LHCN-M2 (cell line): ENCODE measurements at places on chromosomes 5 and 9. TPM values are rescaled to one million over a fixed set of nuclear protein-coding genes. Genes with fewer than 3 reads are reported as not detected.
A peak's percentile ranks its signal among the peaks of the same experiment; 100 is the strongest.

GRCh38 chr5:179410291-179411160 lies 65.3 kb upstream of the ADAMTS2 start:
- no peak for DNase-seq

GRCh38 chr9:16755467-16756160 lies 114.9 kb downstream of the BNC2 start:
- DNase-seq = no peak

DNA sequence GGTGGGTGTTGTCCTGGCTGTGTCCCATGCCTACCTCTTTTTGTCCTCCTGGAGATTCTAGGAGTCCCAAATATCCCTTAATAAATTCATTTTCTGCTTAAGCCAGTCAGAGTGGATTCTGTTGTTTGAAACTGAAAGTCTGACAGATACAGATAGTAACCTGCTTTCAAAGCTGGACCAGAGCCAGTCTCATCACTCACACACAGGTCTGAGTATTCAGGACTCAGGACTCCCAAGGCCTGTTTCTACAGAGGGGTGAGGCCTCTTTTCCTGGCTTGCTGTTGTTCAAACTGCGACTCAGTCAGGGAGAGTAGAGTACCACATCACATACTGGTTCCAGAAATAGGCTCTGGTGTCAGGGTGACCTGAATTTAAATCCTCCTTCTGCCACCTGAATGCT lies 190.1 kb downstream of the PAX5 start:
- DNase-seq = no peak

DNA sequence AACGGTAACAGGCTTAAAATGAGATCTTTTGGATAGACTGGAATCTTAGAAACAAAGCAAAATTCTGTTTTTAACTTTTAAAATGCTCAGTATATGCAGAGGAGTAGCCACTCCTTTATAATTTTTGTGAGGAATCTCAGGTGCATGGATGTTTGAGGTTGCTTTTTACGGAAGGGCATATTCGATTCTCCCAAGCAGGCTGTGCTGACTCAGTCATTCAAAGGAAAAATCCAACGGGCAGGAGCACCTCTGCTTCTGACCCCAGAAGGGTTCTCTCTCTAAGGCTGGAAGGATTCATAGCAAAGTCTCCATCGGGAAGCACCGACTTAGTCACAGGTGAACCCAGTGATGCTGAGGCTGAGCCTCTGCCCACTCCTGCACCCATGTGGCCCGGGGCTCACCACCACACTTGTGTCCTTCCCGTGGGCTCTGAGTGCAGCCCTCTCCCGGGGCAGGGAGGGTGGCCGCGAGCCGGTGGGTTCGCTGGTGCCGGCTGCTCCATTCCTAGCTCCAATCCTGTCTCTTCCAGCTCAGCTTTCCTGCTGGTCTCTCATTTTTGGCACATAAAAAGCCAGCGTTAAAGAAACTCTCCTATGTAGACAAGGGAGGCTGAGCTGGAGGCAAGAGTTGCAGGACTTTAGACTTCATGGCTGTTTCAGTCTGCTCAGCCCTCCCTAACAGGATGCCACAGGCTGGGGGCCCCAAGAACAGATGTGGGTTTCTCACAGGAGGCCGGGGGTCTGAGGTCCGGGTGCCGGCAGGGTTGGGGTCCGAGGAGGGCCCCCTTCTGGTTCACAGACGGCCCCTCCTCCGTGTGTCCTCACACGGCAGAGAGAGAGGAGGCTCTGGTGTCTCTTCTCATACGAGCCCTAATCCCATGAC lies 135.6 kb upstream of the LPCAT1 start:
- DNase-seq = no peak

DNA sequence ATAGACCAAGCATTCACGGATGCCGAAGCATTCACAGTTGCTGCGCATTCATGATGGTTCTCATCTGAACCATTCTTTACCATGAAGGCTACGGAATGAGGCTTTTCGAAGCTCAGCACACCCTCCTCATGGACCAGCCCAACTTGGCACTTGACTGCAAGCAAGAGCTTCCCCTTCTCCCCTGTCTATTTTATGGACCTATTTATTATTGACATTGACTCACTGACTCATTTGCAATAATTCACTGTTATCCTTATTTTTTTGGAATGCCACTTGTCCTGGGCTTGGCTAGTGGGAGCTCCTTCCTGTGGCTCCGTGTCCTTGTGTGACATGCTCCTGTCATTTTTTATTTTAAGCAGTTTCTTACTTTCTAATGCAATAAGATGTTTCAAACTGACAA lies 51.5 kb upstream of the ICE1 start:
- DNase-seq = no peak

GRCh38 chr9:92669527-92669889 lies 423 bp downstream of the IPPK start:
- DNase-seq = peak; percentile 5

- DNase-seq = no peak
These were observed 31.2 kb upstream of the APC start for GRCh38 chr5:112706446-112707016.

- no peak for DNase-seq
These were observed 510.5 kb upstream of the TNC start for GRCh38 chr9:115628426-115628825.

GRCh38 chr9:115261656-115262081 lies 143.7 kb upstream of the TNC start:
- peak; percentile 68 for DNase-seq

- peak; percentile 97 for DNase-seq
These were observed 333.5 kb upstream of the ACTBL2 start for GRCh38 chr5:57816108-57816507.

DNA sequence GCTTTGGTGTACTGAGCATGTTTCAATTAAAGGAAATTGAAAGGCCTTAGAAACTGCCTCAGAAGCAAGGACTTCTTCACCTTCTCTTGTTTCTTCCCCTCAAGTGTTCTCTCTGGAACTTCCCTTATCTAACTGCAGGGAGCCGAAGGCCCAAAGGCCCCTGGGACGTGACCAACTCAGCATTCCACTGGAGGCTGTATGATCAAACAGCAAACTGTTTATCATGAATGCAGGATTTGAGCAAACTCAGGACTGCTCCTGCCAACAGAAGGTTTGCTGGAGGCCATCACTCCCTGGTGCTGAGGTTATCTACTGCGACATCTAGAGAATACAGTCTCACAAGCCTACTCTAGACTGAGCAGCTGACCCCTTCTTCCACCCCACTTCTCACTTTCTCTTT lies 4.8 kb upstream of the CDH10 start:
- DNase-seq = no peak

DNA sequence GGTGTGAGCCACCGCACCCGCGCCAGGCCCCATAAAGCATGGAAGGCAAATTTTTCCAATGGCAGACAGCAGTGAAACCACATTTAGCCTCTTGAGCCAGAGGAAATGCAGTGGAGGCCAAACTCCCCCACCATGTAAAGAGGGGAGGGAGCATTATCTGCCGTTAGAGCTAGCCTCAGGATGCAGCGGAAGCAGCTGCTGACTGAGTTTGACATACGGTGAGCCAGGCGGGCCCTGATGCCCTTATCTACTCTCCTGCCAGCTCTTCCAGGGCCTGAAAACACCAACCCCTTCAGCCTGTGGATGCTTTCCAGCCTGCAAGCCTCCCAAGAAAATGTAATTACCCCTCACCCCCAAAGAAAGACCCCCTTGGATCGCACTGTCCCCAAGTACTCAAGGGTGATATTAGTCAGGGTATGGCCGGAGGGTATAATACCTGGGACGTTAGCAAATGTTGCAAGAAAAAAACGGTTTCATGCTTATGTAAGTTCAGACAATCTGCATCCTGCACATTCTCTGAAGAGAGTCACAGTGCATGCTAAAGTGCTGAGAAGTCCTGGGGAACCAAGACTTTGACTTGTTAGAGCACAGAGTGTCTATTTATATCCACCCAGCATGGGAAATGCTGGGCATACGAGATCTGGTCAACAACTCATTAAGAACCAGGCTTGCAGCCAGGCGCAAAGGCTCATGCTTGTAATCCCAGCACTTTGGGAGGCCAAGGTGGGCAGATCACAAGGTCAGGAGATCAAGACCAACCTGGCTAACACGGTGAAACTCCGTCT lies 11.3 kb upstream of the GGTA1 start:
- DNase-seq = no peak

DNA sequence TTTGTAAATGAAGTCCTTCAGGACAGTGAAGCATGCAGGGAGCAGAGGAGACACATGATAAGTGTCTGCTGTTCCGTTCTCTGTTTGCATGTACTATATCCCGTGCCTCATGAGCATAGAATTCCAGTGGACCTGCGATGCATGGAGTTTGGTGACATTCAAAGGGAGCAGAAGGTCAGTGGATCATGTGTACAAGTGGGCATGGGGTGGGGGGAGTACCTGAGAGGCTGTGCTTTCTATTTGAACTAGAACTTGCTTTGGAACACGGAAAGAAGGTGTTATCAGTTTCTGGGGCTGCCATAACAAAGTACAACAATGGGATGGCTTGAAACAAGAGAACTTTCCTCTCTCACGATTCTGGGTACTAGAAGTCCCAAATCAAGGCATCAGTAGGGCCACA lies 5.1 kb upstream of the CCNJL start:
- DNase-seq = no peak

GRCh38 chr5:110969502-110969901 lies 102.0 kb upstream of the TSLP start:
- no peak for DNase-seq

GRCh38 chr9:87089929-87090328 lies 142.6 kb upstream of the GAS1 start:
- DNase-seq = no peak

The GOLM1 gene
- 39.0 and 48.5 TPM in 2 replicates for total RNA-seq

The RASEF gene
- total RNA-seq = not detected in 2 replicates

The GRIA1 gene
- 7.4 and 10.0 TPM in 2 replicates for total RNA-seq

The CD274 gene
- 5.5 and 7.9 TPM in 2 replicates for total RNA-seq

The WDR36 gene
- 44.7 and 57.3 TPM in 2 replicates for total RNA-seq

The SLC36A3 gene
- not detected in 2 replicates for total RNA-seq

The MSMP gene
- total RNA-seq = not detected in 2 replicates

The GAS1 gene
- total RNA-seq = 159 TPM in 2 replicates

The NFIB gene
- total RNA-seq = 9.0 and 13.0 TPM in 2 replicates

The CDO1 gene
- total RNA-seq = 2.7 and 3.1 TPM in 2 replicates

The SLC25A46 gene
- 75.1 and 75.2 TPM in 2 replicates for total RNA-seq
